ENCODE measurements at places on chromosomes 12 and 14. TPM values are rescaled to one million over a fixed set of nuclear protein-coding genes. Genes with fewer than 3 reads are reported as not detected.

C14orf132 gene
- 27.5 TPM for polyA plus RNA-seq

- no peak for DNase-seq
Measured at GRCh38 chr12:96522690-96523089, 33.3 kb downstream of the CFAP54 start.

STAC3 gene
- polyA plus RNA-seq, result 2.9 TPM

- DNase-seq, result no peak
Measured at GRCh38 chr12:120534703-120535655, 823 bp downstream of the RNF10 start.

DNA sequence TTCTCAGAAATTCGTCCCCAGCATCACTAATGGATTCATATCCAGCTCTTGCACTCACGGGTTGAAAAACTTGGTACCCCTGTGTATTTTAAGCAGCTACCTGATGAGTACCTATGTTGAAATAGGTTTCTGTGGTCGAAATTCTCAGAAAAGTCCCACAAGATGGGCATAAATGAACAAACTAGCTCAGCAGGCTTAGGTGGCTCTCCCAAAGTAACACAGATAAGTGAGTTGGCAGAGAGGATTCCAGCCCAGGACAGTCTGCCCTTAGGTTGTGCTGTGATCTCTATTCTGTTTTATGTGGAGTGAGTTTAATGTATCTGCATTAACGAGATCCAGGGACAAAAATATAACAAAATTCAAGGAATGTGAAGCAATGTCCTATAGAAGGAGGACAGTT lies 92.3 kb downstream of the RGS6 start:
- DNase-seq, result no peak
